Dermis microvascular lymphatic vessel endothelial cell (primary cell): ENCODE measurements at places on chromosomes 1 and 21.

- DNase-seq = no peak
Observed at GRCh38 chr1:114462341-114462740, 48.7 kb downstream of the TRIM33 start.

GRCh38 chr1:68796888-68797287 lies 300.0 kb upstream of the DEPDC1 start:
- DNase-seq = no peak

GRCh38 chr1:158417586-158417985 lies 8.5 kb downstream of the OR10K2 start:
- peak; percentile 2 for DNase-seq

GRCh38 chr1:200767321-200767720 lies 28.6 kb downstream of the CAMSAP2 start:
- no peak for DNase-seq
